ENCODE measurements at places on chromosomes 11 and 22.

DNA sequence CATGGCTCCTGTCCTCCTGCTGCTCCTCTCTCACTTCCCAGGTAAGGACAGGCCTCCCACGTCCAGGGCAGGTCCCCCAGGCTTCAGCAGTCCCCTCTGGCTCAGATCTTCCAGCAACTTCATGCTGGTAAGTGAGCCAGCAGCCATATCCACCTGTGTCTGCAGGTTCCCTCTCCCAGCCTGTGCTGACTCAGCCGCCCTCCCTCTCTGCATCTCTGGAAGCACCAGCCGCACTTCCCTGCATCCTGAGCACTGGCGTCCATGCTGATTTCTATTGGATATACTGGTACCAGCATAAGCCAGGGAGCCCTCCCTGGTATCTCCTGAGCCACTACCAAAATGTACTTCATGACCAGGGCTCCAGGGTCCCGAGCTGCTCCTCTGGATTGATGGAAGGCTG is 19.0 kb downstream of the RFPL3 start:
- no peak for DNase-seq

DNA sequence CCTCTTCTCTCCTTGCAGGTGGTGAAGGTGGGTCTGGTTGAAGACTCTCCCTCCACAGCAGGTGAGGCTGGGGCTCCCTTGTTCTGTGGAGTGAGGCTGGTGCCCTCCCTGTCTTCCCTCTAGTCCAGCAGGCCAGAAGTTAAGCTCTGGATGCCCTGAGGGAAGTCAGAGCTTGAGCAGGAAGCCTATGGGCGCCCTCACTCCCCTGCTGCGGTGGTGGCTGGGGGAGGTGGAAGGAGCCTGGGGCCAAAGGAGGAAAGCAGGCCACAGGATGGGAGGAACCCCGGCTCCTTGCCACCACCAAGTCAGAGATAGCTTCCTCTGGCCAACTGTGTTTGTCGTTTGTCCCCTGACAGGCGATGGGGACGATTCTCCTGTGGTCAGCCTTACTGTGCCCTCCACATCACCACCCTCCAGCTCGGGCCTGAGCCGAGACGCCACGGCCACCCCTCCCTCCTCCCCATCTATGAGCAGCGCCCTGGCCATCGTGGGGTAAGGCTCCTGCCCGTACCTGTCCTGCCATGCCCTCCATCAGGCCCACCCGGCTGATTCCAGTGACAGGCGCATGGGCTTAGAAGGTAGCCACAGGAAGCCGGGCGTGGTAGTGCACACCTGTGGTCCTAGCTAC is 29.5 kb upstream of the RAB1B start:
- no peak for DNase-seq

GRCh38 chr11:66386171-66387069 is 14.9 kb upstream of the SLC29A2 start:
- DNase-seq = peak; percentile 81

- no peak for DNase-seq
These were observed 50.3 kb downstream of the LARGE1 start for GRCh38 chr22:33869946-33870345.

DNA sequence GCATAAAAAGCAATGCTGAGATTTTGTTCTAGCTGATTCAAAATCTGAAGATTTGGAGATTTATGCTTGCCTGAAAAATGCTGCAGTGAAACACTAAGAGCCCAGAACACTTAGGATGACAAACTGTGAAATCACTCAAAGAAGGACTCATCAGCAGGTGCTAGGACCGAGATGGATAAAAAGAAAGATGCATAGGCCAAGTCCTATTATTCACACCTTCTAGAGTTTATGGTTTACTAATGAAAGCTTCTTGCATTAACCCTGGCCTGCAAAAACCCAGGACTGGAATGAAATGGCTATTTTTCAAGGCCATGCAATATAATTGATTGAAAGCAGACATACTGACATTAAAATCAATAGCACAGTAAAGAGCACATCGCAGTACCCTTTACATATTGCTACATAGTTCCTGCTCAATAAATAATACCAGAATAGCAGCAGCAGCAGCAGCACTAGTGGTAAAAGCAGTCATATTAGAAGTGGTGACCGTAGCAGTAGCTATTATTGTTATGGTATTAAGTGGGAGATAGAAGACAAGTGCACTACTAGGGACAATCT is 161.7 kb downstream of the RAB38 start:
- no peak for DNase-seq

All from stimulated activated CD8-positive, alpha-beta memory T cell treated with anti-CD3 and anti-CD28 coated beads, Interleukin-7, amount 100 ng/mL, for 24 hours (primary cell).